ENCODE measurements at places on chromosomes 3 and 15.
A peak's percentile ranks its signal among the peaks of the same experiment; 100 is the strongest.

DNA sequence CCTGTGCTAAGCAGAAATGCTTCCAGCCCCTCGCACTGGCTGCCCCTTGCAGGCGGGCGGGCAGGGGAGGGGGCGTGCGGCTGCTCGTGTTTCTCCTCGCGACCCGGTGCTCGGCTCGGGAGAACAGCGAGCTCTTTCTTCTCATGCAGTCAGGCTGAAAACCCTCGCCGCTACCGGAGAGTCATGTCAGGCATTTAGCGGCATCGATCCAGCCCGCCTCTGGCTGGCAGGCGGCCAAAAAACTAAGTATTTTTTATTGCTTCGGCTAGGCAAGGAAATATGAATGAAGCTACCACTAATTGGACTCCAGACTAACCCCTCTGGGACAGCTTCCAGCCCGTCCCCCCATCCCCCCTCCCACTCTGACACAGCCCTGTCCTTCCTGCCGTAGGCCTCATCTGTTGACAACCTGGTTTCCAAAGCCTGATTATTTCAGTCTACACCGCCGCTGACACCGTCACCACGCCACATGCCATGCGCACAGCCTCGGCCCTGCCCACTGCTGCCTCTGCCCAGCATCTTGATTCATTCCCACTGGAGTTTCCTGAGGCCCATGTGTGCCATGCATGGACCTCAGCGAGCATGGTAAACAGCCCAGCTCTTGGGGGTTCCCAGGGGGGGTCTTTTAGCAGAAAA, 35.3 kb downstream of the TLE3 start:
- no peak for DNase-seq

- DNase-seq: no peak
Observed at GRCh38 chr3:156516961-156517360, 38.0 kb downstream of the SSR3 start.

GRCh38 chr3:127036209-127037020, 53.5 kb downstream of the PLXNA1 start:
- no peak for DNase-seq

DNA sequence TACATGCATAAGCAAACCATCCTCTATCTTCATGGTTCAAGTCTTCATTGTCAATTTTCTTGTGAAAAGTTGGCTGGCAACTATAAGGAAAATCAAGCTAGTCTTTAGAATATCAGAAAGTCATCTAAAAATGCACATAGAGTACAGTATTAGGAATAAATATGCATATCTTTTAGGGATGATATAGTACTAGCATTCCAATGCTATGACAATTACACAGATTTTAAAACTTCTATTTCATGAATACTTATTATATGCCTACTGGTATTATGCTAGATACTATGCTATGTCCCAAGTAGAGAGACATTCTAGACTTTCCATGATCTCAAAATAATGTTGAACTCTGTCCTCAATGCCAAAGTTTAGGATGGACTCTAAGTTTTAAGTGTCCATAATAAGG, 81.3 kb upstream of the NAALADL2 start:
- no peak for DNase-seq

DNA sequence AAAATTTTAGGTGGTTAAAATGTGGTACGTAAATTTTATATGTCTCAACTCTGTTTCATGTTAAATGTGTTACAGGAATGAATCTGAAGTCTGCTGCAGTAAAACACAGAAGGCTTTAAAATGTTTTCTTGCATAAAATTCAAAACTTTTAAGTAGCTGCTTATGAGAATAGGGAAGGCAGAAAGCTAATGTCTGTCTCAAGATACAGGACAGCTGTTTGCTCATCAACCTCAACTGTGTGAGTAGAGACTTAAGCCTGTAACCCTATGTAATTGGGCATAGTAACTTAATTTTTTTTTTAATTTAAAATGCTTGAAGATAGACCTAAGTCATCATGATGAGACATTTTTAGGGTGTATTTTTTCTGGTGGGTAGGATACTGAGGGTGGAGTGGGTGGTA, 38.9 kb downstream of the ZFAND6 start:
- DNase-seq: no peak

GRCh38 chr3:197432384-197433127, 123.2 kb downstream of the BDH1 start:
- no peak for DNase-seq

GRCh38 chr3:107796791-107797190, 274.0 kb downstream of the BBX start:
- DNase-seq: peak; percentile 88

DNA sequence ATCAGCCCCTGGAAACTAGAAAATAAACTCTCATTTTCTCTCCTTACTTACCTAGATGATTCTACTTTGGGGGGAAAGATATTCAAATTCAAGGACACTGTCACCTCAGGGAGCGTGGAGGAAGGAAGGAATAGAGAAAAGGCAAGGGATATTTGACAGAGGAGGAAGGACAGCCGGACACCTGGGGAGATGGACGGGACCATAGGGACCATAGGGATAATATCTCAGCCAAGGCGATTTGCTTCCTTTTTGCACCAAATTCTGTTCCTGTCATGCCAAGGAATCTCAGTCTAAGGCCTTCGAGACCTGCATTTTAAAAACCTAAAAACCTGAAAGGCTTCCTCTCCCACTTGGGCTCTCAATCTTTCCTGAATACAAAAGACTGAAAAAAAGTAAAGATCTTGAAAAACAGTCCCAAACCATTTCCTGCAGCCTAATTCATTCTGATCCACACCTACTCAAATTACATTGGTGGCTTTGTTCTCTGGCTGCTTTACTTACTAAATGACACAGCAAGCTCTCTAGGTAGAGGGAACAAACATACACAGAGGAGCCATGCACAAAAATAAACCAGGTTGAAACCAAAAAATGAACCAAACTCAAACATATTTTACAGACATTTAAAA, 73.9 kb upstream of the SLC24A5 start:
- no peak for DNase-seq

- DNase-seq: no peak
Observed at GRCh38 chr15:74376825-74377581, 9.6 kb upstream of the CYP11A1 start.

DNA sequence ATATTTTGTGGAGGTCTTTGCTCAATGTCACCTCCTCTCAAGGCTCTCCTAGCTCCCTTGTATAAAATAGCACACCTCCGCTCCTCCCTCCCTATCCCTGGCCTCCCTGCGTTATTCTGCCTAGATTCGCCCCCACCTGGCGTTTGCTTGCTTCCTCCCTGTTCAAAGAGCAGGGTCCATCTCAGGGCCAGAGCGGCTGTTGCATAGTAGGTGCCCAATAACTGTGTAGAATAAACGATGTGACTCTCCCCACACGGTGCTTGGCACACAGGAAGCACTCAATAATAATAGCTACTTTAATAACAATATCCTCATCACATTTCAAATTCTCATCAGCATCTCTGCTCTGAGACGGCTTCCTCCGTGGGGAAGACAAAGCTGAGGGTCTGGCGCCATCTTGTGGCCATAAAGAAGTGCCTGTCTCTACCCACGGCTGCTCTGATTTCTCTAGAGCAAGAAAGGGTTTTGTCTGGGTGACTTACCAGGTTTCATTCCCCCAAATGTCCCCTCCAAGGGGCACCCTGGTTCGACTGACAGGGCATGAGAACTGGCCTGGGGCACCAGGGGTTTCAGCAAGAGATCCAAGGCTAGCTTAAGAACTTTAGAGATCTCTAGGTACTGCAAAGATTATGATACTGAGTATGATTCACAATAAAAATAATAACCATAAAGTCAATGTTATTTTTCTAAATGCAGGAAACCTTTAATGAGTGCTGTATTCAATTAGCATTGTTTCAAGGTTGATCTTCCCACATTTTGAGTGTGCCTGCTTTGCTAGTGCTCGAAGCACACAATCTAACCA, 16.1 kb downstream of the CD276 start:
- DNase-seq: peak; percentile 70
